ENCODE measurements at places on chromosomes 16 and 17.

DNA sequence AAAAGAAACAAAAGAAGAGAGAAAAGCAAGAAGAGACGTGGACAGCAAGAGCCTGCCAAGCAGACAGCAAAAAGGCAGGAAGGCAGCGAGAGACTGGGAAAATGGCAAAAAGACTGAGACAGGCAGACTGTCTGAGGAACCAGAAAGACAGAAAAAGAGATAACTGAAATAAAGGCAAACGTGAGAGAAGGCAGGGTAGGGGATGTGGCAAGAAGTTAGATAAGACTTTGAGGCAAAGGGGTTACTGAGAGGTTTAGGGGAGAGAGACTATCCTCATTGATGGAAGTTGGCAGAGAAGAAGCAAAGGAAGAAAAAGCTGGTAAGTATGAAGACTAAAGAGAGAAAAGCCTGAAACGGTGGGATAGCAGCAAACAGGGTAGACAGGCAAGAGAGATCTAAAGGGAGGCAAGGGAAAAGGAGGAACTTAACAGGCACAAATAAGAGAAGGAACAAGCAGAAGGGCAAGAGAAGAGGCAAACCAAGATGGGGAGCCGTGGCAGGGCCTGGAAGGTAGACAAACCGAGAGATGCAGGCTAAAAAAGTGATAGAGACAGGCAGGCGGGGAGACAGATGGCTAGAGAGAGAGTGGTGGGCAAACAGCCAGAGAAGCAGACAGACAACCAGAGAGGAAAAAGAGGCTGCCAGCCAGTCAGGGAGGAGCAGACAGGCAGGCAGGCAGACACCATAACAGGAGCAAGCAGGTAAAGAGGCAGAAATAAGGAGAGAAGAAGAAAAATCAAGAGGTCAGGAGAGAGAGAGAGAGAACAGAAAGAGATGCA, 7.1 kb upstream of the CHD3 start:
- no peak for DNase-seq

DNA sequence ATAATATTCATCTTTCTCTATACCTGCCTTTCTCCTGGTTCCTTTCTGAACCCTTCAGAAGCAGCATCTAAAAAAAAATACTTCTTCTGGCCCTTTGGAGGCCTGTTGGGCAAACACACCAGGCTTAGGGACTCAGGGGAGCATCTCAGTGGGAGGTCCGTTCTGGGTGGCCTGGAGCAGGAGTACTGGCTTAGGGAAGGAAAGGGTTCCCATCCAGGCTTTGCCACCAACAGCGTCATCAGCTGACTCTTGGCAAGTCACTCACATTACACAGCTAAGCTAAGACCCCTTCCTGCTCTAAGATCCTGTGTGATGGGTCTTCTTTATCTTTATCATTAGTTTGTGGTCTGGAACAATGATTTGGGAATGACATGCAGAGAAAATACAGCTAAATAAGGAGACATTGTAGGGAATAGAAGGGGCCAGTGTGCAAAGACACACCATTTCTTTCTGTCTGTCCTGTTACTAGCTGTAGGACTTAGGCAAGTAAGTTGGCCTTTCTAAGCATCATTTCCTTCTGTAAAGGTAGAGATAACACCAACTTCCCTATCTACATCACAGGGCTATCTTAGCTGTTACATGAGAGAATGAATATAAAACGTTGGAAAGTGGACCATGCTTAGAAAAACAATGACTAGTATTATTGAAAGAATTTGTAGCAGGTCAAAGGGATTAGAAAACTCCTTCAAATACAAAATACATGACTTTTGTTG, 9.9 kb downstream of the PCTP start:
- DNase-seq, result no peak

DNA sequence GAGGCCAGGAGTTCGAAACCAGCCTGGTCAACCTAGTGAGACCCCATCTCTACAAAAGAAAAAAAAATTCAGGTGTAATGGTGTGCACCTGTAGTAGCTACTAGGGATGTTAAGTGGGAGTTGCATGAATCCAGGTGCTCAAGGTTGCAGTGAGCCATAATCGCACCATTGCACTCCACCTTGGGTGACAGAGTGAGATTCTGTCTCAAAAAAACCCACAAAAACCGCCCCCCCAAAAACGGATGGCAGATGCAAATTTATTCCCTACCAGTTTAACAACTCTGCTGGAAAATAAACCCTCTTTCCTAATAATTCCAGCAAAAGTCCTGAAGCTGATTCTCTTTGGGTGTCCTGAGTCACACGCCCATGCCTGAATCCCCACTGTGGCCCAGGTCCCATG, 140.3 kb downstream of the PRKCB start:
- DNase-seq, result no peak

GRCh38 chr16:56525236-56525635, 5.4 kb upstream of the BBS2 start:
- no peak for DNase-seq

GRCh38 chr17:4691686-4692085, 12.3 kb downstream of the PELP1 start:
- DNase-seq, result no peak

GRCh38 chr17:74532115-74532514, 840 bp upstream of the CD300LB start:
- DNase-seq, result no peak

DNA sequence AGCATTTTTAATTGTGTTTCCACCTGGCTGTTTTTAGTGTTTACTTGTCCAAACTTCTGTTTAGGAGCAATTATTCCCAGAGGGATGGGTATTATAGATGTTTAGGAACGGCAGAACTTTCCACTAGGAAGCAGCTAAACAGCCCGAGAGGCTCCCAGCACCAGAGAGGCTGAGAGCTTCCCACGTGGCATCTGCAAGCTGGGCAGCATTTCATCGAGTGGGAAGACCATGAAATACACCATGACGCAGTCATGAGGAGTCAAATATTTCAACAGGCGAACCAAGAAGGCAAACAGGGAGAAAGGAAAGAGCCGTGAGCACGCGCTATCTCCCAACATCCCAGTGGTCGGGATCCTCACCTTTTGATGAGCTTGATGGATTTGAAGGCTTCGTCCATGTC, 24.1 kb downstream of the TMEM204 start:
- no peak for DNase-seq

DNA sequence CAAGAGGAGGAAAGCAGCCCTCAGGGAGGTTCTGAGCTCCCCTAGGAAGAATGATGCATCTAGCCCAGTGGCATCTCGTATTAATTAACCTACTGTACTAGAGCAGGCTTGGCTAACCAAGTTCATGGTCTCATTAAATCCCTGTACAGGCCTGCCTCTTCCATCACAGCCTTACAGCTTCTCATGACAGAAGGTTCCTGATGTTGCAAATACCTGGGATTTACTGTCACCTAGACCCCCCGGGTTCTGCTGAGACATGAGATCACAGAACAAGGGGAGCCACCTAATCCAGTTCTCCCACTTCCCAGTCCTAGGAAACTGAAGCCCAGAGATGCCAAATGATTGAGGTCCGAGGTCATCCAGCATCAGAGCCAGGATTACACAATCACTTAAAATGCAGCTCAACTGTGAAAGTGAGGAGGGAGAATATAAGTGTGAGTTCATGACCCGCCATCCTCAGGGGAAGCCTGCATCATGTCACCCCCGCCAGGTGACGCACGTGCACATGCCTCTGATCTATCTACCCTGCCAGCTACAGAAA, 23.9 kb downstream of the ACLY start:
- no peak for DNase-seq

DNA sequence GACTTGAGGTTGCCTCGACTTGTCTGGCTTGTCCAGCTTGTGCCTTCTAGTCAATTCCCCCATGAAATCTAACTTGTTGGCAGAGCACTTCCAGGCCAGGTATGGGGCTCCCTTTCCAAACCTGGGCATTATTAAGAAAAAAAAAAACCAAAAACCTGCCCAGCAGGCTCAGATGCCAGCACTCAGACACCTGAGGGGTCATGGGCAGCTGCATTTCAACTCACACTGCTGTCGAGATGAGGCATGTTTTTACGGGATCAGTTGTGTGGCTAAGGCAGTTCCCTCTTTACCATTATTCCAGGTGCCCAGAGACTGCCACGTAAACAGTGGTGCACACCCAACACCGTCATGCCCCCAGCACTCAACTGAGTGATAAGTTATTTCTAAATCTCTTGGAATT, 17.8 kb downstream of the TMEM11 start:
- DNase-seq, result no peak

GRCh38 chr17:32878211-32878610, 1.3 kb upstream of the MYO1D start:
- no peak for DNase-seq

DNA sequence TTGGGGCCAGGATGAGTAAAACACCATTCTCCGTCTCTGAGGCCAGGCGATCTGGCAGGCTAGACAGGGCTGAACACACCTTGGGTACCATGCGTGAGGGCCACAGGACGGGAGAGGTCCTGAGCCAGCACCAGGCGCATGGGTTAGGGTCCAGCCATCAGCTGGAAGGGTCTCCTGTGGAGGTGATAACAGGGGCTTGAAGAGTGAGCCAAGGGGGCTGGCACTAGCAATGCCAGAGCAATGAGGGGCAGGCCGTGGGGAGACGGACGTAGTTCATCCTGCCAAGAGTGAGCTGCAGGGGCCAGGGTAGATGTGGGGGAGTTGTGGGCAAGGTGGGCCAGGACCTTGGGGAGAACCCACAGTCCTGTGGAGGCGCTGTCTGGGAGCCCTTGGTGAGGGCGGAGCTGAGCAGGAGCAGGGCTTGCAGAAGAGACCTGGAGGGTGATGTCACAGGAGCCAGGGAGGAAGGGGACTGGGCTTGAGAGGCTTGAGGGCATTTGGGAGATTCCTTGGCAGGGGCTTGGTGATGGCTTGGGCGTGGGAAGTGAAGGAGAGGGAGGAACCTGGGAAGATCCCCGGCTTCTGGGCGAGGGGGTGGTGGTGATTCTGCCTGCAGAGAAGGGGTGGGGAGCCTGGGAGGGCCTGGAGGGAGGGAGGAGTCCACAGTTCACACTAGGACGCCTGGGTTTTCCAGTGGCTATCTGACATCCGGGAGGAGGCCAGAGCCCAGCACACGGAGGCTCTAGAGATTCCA, 6.3 kb upstream of the NPTX1 start:
- no peak for DNase-seq

DNA sequence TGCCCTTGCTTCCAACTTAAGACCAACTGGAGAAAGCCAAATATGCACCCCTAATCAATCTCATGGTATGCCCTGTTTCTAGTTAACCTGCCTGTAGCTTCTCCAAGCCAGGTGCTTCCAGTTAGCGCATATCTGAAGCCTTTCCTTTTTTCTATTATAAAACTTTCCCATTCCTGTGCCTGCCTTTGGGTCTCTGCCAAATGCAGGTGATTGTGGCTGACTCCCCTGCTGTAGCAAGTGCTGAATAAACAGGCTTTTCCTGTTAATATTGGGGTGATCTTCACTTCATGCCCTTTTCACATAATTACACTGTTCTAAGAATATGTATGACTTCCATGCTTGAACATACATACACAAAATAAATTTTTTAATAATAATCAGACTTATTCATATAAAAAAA, 207.4 kb downstream of the TANC2 start:
- DNase-seq, result no peak

GRCh38 chr17:149231-149630, 11.9 kb downstream of the SCGB1C2 start:
- DNase-seq, result no peak

- no peak for DNase-seq
Observed at GRCh38 chr17:42026857-42027589, 7.1 kb downstream of the NKIRAS2 start.

- no peak for DNase-seq
Observed at GRCh38 chr16:78915811-78916345, 684.7 kb downstream of the MAF start.

- no peak for DNase-seq
Observed at GRCh38 chr17:27612160-27612770, 18.7 kb upstream of the LGALS9 start.

- DNase-seq, result no peak
Observed at GRCh38 chr17:67617304-67617899, 100.3 kb upstream of the NOL11 start.

DNA sequence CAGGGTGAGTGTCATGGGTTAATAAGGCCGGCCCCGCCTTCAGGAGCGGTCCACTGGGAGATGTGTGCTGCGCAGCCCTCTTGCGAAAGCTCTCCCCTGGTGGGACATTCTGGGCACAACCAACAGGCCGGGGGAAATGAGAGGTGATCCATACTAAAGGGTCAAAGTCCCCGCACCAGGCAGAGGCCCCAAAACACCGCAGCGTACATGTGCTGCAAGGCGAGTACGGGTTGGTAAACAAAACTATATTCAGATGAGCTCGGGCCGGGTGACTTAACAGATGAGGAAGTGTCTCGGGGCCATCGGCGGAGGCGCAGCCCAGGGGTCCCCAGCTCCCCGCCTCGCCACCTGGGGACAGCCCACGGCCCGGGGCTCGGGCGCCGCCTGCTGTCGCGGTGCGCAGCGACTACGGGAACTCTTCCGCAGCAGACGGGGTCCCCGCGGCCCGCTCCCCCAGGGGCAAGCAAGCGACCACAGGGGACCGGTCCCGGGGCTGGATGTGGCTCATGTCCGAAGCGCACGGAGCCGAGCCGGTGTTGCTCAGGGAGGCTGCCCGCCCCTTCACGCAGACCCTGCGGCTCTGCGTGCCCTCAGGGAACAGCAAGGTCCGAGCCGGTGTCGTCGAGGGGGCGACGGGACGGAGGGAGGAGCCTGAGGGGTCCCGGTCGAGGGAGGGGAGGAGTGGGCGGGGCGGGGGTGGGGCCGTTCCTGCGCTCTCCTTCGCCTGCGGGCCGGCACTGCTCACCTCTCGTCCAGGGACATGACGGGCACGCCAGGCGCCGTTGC, at the start of gene RAB37:
Gene RAB37, plus strand, starts transcription at position 744 of the 786 bp plus-strand sequence. Its CDS starts 17 bp downstream, at position 761.
- DNase-seq, result no peak

All from NCI-H2107 (cell line).